CD4-positive, CD25-positive, alpha-beta regulatory T cell (primary cell): ENCODE measurements at places on chromosomes 12 and 14. TPM values are rescaled to one million over a fixed set of nuclear protein-coding genes. Genes with fewer than 3 reads are reported as not detected.

DNA sequence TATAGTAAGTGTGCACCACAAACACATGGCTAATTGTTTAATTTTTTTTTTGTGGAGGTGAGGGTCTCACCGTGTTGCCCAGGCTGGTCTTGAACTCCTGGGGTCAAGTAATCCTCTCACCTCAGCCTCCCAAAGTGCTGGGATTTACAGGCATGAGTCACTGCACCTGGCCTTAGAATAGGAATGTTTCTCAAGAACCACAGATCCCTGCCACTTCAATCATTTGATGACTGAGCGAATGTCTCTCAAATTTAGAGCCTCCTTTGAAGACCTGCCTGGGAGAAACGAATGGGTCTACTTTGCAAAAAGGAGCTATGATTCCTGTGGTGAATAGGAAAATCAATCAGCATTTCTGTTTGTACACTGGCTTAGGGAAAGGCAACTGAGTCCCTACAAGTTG lies 33.5 kb upstream of the CHST11 start:
- no peak for DNase-seq
- no peak overlapping the region for H3K27ac ChIP-seq
- no peaks in the 10 kb centered on the region for H3K27me3 ChIP-seq
- peaks cover 6% of the 10 kb centered on the region for H3K4me1 ChIP-seq
- no peak overlapping the region for H3K4me3 ChIP-seq

DNA sequence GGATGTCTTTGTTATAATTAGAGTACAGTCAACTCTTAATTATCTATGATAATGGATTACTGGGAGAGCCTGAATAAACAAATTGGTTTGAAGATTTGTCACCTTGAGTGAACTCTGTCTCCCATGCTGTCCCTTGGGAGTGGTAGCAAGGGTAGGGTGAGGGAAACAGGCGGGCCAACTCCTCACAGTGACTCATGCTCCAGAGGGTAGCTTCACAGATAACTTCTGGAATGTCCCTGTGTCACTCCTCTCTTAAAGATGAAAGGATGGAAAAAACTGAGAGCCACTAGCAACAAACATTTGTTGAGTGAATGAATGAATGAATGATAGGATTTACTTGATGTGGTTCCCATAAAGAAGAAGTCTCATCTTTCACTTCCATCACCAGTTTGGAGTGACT lies 53.5 kb downstream of the RASSF9 start:
- H3K36me3 ChIP-seq = no peaks in the 10 kb centered on the region
- H3K4me3 ChIP-seq = no peak overlapping the region
- H3K4me1 ChIP-seq = no peaks in the 10 kb centered on the region
- no peak overlapping the region for H3K27ac ChIP-seq
- no peak for DNase-seq

DNA sequence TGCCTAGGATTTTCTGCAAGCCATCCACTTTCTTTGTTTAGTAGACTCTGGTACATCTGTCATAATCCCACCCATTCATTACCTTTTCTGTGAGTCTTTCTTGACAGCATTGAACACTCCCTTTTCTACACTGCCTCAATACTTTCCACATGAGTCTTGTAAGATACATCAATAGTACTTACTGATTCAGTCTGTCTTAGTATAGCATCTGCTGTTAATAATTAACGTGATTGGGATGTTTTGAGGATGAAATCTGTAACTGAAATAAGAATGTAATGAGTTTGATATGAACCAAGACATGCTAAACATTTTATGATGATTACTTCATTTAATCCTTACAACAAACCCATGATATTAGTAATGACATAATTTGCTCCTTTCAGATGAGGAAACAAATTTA lies 196.2 kb upstream of the FOXG1 start:
- no peaks in the 10 kb centered on the region for H3K4me1 ChIP-seq
- H3K36me3 ChIP-seq = no peaks in the 10 kb centered on the region
- H3K4me3 ChIP-seq = no peak overlapping the region
- H3K27ac ChIP-seq = no peak overlapping the region

- DNase-seq = no peak
- H3K36me3 ChIP-seq = peaks cover 45% of the 10 kb centered on the region
- no peaks in the 10 kb centered on the region for H3K27me3 ChIP-seq
- no peak overlapping the region for H3K4me3 ChIP-seq
- no peak overlapping the region for H3K27ac ChIP-seq
- H3K4me1 ChIP-seq = peaks cover 9% of the 10 kb centered on the region
These were observed 97.1 kb downstream of the SCAF11 start for GRCh38 chr12:45893240-45893639.

DNA sequence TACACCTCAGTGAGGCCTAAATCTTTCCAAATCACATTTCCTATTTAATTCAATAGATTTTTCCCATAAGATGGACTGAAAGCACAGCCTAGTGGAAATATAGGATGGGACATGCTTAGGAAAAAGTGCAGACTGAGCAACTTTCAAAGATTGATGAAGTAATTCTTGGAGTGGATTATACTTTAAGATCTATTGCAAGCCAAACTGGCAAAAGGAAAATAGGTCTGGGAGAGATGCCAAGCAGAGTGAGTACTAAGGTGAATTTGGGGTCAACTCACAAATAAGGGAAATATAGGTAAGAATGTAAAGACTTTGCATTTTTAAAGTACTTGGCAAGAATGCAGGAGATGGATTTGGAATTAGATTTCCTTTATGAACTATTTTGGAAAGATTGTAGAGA lies 170.2 kb upstream of the FOXG1 start:
- DNase-seq = no peak
- no peaks in the 10 kb centered on the region for H3K36me3 ChIP-seq
- H3K4me1 ChIP-seq = no peaks in the 10 kb centered on the region
- H3K27me3 ChIP-seq = no peaks in the 10 kb centered on the region
- H3K27ac ChIP-seq = no peak overlapping the region
- H3K4me3 ChIP-seq = no peak overlapping the region

DNA sequence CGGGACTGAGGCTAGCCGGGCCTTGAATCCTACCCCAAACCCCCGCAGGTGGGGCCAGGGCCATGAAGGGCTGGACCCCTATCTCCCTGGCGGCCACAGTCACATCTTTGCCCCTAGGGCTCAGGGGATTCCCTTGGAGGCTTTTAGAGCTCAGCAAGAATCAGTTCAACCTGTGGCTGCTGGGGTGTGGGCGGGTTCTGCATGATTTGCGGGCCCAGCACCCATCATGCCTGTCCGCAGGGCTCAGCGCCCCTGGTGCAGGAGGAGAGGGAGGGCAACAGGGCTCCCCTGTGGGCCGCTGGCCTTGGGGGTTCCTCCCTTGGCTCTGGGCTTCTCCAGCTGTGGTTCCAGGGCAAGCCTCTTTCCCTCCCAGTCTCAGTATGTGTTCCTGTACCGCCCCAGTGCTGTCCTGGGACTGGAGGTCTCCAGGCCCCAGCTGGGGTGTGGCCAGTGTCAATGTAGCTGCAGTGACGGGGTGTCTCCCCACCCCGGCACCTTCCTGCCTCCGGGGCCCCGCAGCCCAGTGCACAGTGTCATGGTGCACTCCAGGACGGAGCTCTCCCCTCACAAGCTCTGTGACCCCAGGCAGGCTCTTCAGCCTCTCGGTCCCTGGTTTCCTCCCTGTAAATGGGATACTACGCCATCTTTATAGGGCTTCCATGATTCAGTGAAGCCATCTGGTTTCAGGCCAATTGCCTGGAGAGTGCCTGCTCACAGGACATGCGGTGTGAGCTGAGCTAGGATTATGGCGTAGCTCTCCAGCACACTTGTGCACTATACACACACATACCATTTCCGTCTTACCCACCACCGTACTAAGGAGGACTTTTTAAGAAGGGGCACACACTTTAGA lies 9.9 kb upstream of the LBHD2 start:
- no peak overlapping the region for H3K27ac ChIP-seq
- H3K4me1 ChIP-seq = peaks cover 14% of the 10 kb centered on the region
- no peaks in the 10 kb centered on the region for H3K27me3 ChIP-seq
- H3K36me3 ChIP-seq = no peaks in the 10 kb centered on the region
- H3K4me3 ChIP-seq = no peak overlapping the region
- DNase-seq = no peak

GRCh38 chr14:100436745-100437406 lies 113.7 kb downstream of the SLC25A47 start:
- H3K36me3 ChIP-seq = no peaks in the 10 kb centered on the region
- H3K27ac ChIP-seq = no peak overlapping the region
- no peak overlapping the region for H3K4me3 ChIP-seq

DNA sequence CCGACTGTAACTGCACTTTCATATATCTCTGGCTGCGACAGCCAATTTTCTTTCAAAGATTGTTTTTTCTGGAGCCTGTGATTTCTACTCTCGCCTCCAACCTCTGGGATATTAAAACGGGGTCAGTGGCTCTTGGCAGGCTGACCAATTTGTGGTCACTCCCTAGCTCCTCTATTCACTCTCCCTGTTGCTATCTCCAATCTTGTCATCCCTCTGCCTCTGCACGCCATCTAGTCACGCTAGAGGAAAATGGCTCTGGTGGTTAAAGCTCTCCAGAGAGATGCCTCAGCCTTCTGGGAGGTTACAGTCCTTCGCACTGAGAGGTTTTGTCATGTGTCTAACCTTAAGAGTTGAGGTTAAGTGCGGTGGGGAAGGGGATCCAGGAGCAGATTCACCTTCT lies 59.8 kb upstream of the CISTR start:
- no peaks in the 10 kb centered on the region for H3K36me3 ChIP-seq
- no peaks in the 10 kb centered on the region for H3K4me1 ChIP-seq
- H3K27ac ChIP-seq = no peak overlapping the region
- peaks cover 13% of the 10 kb centered on the region for H3K27me3 ChIP-seq
- no peak overlapping the region for H3K4me3 ChIP-seq

DNA sequence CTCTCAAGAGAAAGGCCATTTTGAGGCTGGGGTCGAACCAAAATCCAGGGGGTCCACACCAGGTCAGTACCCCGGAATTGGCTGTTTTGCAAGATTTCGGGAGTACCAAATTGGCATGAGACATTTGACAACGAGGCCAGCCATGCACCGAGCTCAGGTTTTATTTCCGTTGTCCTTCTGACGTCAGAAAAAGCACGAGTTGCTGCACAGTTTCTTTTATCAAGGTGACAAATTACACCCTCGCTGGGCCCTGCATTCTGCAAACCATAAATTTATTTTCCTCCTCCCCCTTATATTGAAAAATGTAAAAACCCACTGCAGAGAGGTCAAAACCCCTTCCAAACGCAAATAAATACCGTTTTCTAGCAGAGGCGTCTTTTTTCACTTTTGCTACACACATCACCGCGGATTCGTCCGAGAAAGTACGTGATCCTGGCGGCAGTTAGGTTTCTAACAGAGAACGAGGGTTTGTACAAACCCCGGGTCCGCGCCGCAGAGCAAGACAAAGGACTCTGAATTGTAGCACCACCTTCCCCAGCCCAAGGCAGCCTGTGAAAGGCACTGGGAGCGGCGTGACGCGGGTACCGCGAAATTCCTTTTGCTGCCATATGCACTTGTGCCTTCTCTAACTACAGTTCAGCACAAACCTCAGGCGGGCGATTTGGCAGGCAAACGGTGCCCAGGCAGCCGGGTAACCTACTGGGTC lies 1.8 kb downstream of the SLC38A1 start:
- peak; percentile 68 for DNase-seq
- no peaks in the 10 kb centered on the region for H3K27me3 ChIP-seq
- peak overlapping the region; percentile 96 for H3K27ac ChIP-seq
- peaks cover 8% of the 10 kb centered on the region for H3K36me3 ChIP-seq
- peak overlapping the region; percentile 90 for H3K4me3 ChIP-seq

- no peak for DNase-seq
- H3K27ac ChIP-seq = no peak overlapping the region
- H3K27me3 ChIP-seq = peaks cover 2% of the 10 kb centered on the region
These were observed 70.3 kb downstream of the STON2 start for GRCh38 chr14:81329640-81330381.

The KRT85 gene
- polyA plus RNA-seq = not detected

The PTPRQ gene
- polyA plus RNA-seq = not detected

The CRIP2 gene
- polyA plus RNA-seq = 12.0 TPM

The ERP27 gene
- polyA plus RNA-seq = 6.3 TPM
